Large intestine (tissue), 12 donors: ENCODE measurements at places on chromosomes 1 and 21. TPM values are rescaled to one million over a fixed set of nuclear protein-coding genes. Genes with fewer than 3 reads are reported as not detected.
A peak's percentile ranks its signal among the peaks of the same experiment; 100 is the strongest.

DNA sequence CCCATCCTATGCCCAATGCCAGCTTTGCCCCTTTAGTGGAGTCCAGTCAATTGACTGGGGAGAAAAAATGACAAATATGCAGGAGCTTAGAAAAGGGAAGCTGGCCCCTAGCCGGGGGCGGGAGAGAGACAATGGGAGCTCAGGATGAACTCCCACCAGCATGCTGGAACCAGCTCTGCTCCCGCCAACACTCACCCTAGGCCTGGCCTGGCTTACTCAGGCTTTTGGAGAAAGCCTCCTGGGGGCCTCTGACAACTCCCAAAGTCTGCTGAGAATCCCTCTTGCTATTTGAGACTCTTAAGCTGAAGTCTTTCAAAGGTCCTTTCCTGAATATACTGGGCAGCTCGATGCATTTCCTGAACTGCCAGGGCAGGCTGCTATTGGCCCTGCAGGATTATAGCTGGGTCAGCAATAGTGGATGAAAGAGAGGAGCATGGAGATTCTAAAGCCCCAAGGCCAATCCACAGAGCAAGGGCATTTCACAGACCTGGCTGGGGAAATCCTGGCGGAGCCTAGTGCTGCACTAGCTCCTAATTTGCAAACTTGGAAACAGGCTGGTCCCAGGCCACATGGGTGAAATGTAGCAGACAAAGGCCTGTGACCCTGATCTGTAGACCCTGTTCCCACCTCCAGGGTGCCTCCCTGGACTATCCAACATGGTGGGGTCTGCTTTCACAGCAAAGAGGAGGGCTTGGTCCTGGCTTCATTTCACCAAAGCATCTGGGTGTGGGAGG, 35.7 kb upstream of the CLSTN1 start:
- H3K4me3 ChIP-seq: no peak overlapping the region
- no peak for DNase-seq
- peaks cover 12% of the 10 kb centered on the region for H3K36me3 ChIP-seq
- no peaks in the 10 kb centered on the region for H3K27me3 ChIP-seq
- H3K27ac ChIP-seq: no peak overlapping the region
- H3K4me1 ChIP-seq: no peaks in the 10 kb centered on the region

DNA sequence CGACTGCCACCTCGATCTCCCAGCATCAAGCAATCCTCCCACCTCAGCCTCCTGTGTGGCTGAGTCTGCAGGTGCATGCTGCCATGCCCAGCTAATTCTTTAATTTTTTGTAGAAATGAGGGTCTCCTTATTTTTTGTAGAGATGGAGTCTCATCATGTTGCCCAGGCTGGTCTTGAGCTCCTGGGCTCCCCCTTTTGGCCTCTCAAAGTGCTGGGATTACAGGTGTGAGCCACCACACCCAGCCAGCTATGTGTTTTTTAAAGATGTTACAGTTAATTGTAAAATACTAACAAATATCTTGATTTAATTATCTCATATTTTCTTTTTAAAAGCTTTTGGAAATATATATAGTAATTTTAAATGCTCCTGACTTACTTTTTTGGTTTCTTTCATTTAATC, 181.3 kb upstream of the DMRTA2 start:
- DNase-seq: no peak
- no peak overlapping the region for H3K4me3 ChIP-seq
- no peaks in the 10 kb centered on the region for H3K27me3 ChIP-seq
- no peaks in the 10 kb centered on the region for H3K4me1 ChIP-seq
- H3K27ac ChIP-seq: no peak overlapping the region

- H3K27ac ChIP-seq: no peak overlapping the region
- DNase-seq: no peak
- H3K36me3 ChIP-seq: no peaks in the 10 kb centered on the region
- no peaks in the 10 kb centered on the region for H3K27me3 ChIP-seq
- H3K4me3 ChIP-seq: no peak overlapping the region
Observed at GRCh38 chr21:33977721-33978369, 62.2 kb upstream of the ATP5PO start.

DNA sequence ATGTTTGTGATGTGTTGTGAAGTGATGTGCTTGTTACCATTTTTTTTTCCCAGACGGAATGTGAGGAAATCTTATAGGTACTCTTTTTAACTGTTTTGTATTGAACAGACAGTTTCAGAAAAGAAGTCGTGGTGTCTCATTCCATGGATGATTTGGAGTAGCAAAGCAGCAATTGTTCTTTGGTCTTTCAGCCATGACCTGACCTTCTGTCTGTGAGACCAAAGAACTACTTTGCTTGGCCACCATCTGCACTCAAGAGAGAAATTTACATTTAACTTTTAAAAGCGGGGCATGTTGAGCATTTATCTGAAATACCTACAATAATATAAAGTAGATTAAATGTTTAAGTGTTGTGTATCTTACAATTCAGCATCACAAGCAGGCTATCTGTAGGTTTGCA, 90.2 kb downstream of the SDCCAG8 start:
- H3K4me1 ChIP-seq: no peaks in the 10 kb centered on the region
- H3K27ac ChIP-seq: no peak overlapping the region
- H3K36me3 ChIP-seq: peaks cover 16% of the 10 kb centered on the region

DNA sequence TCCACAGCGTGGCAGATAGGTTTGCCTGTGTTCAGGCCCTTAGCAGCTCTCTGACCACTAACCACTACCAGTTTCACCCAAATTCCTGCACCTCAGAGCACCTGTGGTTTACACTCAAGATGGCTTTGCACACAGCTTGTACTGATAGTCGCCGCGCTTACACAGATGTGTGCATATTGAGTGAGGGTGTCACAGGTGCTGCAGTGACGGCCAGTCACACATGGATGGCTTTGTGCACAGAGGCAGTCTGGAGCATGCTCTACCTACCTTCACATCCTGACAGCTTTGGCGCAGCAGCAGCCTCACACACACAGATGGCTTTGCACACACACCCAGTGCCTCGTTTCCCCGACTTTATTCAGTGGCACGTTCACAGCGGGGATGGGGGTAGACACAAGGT, 7.5 kb downstream of the DMAP1 start:
- H3K27ac ChIP-seq: no peak overlapping the region
- no peak overlapping the region for H3K4me3 ChIP-seq
- DNase-seq: no peak
- H3K36me3 ChIP-seq: peaks cover 63% of the 10 kb centered on the region
- H3K4me1 ChIP-seq: peaks cover 21% of the 10 kb centered on the region
- no peaks in the 10 kb centered on the region for H3K27me3 ChIP-seq

DNA sequence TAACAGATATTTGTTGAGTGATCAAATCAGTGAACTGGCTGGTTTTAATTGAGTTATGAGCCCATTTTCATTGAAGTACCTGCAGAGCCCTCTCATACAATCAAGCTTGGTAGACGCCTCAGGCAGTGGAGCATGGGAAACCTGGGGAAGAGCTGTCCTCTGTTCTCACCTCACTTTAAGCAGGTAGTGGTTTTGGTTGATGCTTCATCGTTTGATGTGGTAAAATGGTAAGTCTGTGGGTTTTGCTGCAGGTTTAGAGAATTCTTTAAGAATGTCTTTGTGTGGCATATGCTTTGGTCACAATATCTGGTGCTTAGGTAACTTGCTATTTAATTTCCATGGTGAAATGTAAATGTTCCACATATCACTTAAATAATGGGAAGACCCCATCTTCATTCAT, 10.0 kb downstream of the LAMC1 start:
- no peak overlapping the region for H3K4me3 ChIP-seq
- peaks cover 3% of the 10 kb centered on the region for H3K36me3 ChIP-seq
- H3K27ac ChIP-seq: no peak overlapping the region
- H3K4me1 ChIP-seq: peaks cover 5% of the 10 kb centered on the region
- no peak for DNase-seq

DNA sequence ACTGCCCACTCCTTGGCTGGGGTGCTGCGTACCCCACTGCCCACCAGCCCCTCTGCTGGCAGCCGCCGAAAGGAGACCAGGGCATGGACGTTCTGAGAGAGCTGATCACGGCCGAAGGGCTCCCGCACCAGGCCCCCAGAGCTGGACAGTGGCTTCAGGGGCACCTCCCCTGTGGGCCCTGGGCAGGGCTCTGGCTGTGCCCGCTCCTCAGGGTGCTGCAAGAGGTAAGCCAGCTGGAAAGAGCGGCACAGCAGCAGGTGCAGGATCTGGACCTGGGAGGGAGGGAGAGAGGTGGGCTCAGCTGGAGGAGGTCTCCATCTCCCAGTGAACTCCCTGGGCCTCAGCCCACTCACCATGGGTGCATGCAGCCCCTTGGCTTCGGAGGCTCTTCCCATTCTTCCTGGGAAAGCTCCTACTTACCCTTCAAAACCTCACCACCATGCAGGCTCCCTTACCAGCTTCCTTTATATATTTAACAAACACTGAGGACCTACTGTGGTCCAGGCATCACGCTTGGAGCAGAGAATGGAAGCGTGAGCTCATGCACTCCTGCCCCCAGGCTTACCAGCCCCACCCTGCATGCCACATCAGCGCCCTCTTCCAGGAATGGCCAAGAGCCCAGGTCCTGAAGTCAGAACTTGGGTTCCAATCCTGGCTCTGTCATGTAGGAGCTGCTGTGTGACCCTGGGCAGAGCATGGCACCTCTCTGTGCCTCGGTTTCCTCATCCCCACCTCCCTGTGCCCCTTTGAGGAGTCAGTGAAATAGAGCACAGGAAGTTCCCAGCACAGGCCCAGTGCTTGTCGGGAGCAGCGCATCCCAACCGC, 6.8 kb upstream of the KIF17 start:
- H3K4me3 ChIP-seq: no peak overlapping the region
- peaks cover 25% of the 10 kb centered on the region for H3K27me3 ChIP-seq
- H3K4me1 ChIP-seq: no peaks in the 10 kb centered on the region
- H3K27ac ChIP-seq: no peak overlapping the region
- H3K36me3 ChIP-seq: no peaks in the 10 kb centered on the region

DNA sequence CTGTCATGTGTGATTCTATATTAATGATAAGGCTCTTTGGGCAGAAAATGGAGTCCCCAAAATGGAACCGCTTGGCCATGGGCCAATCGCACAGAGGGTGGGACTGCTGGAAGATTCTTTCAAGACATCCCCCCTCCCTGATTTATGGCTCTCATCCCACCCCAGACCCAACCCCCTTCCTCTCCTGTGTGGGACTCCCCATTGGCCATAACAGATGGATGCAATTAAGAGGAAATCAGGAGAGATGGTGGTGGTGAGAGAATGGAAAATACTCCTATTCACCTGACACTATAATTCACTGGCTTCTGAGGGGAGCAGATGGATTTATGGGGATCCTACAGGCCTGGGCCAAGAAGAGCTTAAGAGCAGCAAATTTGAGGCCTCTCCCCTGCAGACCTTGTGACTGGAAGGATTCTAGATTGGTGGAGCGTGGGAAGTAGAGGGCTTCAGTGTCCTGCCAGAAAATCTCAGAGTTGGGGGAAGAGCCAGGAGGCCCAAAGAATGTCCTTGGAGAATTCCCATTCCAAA, 1.7 kb downstream of the IGFN1 start:
- no peaks in the 10 kb centered on the region for H3K36me3 ChIP-seq
- peaks cover 21% of the 10 kb centered on the region for H3K27me3 ChIP-seq
- DNase-seq: no peak
- no peaks in the 10 kb centered on the region for H3K4me1 ChIP-seq
- H3K27ac ChIP-seq: no peak overlapping the region

DNA sequence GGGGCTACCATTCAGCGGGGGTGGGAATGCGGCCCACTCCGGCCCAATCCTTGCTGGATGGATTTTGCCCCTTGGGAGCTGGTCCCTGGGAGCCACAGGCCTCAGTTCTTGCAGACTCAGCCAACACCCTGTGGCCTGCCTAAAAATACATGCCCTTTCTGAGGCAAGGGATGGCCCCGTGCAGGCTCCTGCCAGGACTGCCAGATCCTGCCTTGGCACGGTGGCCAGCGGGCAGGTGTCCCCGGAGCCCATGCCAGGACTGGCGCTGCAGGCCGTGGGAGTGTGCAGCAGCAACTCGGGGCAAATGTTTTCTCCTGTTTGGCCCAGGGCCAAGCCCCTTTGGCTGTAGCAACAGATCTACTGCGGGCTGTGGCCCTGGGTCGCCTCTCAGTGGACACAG, 1.6 kb upstream of the PANK4 start:
- peaks cover 51% of the 10 kb centered on the region for H3K27me3 ChIP-seq
- no peak overlapping the region for H3K4me3 ChIP-seq
- H3K27ac ChIP-seq: no peak overlapping the region
- H3K36me3 ChIP-seq: peaks cover 2% of the 10 kb centered on the region
- H3K4me1 ChIP-seq: peaks cover 50% of the 10 kb centered on the region

DNA sequence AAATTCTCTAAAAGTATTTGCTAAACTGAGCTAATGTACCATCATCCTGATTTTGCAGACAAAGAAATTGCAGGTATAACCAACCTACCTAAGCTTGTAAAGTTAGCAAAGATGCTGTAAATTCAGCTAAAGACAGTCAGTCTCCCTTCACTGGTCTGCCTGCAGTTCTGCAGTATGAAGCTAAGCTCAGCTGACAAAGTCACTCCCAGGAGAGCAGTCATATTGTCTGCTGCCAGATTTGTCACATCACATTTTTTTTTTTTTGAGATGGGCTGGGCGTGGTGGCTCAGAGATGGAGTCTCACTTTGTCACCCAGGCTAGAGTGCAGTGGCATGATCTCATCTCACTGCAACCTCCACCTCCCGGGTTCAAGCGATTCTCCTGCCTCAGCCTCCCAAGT, 8.9 kb upstream of the CMPK1 start:
- H3K4me3 ChIP-seq: no peak overlapping the region
- peak; percentile 23 for DNase-seq
- no peaks in the 10 kb centered on the region for H3K27me3 ChIP-seq
- H3K4me1 ChIP-seq: peaks cover 8% of the 10 kb centered on the region
- no peak overlapping the region for H3K27ac ChIP-seq
- H3K36me3 ChIP-seq: no peaks in the 10 kb centered on the region

- H3K36me3 ChIP-seq: no peaks in the 10 kb centered on the region
- H3K27me3 ChIP-seq: no peaks in the 10 kb centered on the region
- H3K27ac ChIP-seq: no peak overlapping the region
- no peak overlapping the region for H3K4me3 ChIP-seq
Observed at GRCh38 chr21:28781602-28782276, 210.9 kb downstream of the LTN1 start.

DNA sequence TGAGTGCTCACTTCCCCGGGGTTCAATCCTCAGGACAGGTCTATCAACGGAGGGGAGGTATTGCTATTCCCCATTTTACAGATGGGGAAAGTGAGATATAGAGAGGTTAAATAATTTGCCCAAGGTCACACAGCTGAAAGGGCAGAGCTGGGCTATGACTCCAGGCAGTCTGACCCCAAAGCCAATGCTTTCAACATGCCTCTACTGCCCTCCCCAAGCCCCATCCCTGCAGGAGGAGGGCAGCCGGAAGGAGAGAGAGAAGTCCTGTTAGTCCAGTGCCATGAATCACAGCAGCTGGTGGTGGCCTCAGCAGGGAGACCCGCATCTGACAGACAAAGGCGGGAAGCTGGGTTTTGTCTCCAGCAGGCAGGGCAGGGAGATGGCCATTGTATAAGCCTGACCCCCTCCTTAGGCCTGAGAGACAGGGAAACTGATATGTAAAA, 20.0 kb upstream of the CLIC4 start:
- H3K4me3 ChIP-seq: no peak overlapping the region
- H3K36me3 ChIP-seq: no peaks in the 10 kb centered on the region
- H3K4me1 ChIP-seq: peaks cover 4% of the 10 kb centered on the region
- H3K27ac ChIP-seq: peak overlapping the region; percentile 33
- H3K27me3 ChIP-seq: no peaks in the 10 kb centered on the region

Gene TACSTD2
- polyA plus RNA-seq: 2.6 TPM
